Calu3 (cell line): ENCODE measurements at places on chromosomes 1 and 21.
A peak's percentile ranks its signal among the peaks of the same experiment; 100 is the strongest.

- DNase-seq = no peak
Observed at GRCh38 chr1:234526922-234527321, 47.9 kb upstream of the TARBP1 start.

DNA sequence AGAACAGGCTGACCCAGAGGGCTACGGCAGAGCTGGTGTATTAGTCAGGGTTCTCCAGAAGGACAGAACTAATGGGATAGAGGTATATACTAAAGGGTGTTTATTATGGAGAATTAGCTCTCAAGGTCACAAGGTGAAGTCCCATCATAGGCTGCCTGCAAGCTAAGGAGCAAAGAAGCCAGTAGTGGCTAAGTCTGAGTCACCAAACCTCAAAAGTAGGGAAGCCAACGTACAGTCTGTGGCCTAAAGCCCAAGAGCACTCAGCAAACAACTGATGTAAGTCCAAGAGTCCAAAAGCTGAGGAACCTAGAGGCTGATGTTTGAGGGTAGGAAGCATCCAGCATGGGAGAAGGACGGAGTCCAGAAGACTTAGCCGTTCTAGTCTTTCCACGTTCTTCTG, 179.2 kb downstream of the BACH1 start:
- DNase-seq = no peak

GRCh38 chr1:929712-930632, 6.2 kb downstream of the SAMD11 start:
- DNase-seq = no peak

DNA sequence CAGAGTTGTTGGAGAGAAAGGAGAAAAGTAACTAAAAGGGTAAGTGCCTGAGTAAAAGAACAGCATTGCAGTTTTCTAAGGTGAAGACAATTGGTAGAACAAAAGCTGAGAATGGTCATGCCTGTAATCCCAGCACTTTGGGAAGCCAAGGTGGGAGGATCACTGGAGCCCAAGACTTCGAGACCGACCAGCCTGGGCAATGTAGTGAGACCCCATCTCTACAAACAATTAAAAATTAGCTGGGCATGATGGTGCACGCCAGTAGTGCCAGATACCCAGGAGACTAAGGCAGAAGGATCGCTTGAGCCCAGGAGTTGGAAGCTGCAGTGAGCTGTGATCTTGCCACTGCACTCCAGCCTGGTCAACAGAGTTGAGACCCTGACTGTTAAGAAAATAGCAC, 15.2 kb upstream of the PGD start:
- DNase-seq = no peak

DNA sequence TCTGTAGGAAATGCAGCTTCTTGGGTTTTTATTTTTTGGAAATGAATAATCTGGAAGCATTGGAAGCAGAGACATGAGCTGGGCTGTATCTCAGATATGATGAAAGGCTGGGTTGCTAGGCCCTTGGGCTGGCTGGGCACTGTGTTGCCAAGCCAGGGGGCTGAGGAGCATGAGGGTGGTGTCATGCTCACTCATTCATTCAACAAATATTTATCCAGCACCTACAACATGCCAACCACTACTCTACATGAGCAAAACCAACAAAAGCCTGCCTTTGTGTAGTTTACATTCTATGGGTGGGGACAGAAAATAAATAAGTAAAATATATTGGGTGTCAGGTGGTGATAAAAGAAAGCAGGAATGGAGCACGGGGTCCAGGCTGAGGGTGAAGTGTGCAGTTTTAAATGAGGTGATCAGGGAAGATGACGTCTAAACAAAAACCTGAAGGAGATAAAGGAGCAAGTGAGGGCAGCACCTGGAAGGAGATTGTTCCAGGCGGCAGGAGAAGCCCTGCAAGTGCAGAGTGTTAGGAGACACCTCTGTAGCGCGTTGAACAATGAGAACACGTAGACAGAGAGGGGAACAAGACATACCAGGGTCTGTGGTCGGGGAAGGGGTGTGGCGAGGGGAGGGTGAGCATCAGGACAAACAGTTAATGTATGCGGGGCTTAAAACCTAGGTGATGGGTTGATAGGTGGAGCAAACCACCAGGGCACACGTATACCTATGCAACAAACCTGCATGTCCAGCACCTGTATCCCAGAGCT, 10.9 kb downstream of the TAGLN2 start:
- peak; percentile 49 for DNase-seq

GRCh38 chr21:27017246-27017645, 50.4 kb upstream of the ADAMTS5 start:
- DNase-seq = no peak

DNA sequence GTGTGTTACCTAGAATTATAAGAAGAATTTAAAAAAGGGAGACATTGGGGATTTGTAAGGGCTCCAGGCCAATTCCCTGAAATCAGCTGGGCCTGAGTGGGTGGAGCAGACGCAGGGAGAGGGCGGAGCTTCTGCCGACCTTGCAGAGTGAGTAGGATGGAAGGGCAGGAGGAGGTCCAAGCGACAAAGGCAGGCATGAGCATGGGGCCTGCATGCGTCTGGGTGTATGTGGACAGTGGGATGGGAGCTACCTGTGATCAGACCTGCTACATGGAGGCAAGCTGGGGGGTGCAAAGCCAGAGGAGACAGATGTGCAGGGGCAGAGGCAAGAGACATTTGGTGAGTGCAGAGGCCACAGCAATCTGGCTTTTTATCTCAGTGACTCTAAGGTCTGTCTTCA, 105.3 kb upstream of the OLIG2 start:
- DNase-seq = no peak

DNA sequence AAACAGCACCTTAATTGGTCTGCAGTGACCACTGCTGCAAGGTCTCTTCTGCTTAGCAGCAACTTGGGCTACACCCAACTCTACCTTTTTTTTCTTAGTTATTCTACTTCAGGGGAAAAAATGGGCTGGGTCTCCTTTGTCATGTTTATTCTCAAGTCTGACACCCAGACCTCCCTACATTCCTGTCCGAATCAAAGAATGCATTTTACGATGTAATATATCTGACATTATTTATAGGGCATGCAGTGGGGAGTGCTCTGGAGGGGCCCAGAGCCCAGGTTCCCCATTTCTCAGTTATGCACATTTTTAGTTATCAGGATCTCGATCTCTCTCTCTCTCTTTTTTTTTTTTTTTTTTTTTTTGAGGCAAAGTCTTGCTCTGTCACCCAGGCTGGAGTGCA, 50.5 kb downstream of the OPTC start:
- DNase-seq = no peak

- no peak for DNase-seq
Observed at GRCh38 chr1:167330601-167331293, 110.1 kb downstream of the POU2F1 start.

DNA sequence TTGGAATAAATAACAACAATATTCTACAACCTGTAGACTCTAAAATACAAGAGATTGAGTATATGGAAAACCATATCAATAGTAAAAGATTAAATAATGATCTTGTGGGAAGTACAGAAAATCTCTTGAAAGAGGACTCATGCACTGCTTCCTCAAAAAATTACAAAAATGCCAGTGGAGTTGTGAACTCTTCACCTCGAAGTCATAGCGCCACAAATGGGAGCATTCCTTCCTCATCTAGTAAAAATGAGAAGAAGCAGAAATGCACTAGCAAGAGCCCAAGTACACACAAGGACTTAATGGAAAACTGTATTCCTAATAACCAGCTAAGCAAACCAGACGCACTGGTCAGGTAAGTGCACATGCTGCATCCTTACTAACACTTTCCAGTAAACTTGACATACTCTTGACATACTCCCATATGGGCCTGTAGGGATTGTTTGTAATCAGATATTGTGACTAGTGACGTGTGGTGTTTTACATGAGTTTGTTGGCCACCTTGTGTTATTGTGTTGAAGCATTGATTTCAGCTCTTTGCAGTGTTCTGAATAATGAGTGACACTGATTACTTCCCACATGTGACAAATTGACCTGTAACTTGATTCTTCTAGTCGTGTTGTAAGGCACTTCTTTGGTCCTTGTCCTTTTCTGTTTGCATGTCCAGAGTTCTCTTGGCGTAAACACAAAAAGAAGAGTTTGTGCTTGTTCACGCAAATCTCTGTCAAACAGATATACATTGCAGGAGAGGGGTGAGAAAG, 28.0 kb downstream of the MACO1 start:
- DNase-seq = no peak

DNA sequence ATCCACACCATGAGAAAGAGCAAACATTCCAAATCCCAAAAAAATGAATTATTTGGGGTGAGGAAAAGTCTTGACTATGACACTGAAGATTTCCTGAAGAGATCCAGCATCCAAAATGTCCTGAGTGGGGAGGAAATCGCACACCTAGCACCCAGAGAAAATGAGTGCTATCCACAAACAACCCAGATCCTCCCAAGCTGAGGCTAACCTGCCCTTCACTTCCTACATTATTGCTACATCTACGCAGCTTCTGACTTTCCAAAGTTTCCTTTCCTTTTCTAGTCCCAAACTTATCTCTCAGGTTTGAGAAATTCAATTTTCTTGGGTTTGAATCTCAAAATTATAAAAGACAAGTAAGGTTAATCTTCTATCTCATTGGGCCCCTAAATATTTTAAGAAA, 906 bp upstream of the RGS13 start:
- DNase-seq = no peak

- DNase-seq = no peak
Observed at GRCh38 chr1:206582537-206582936, 29.7 kb downstream of the EIF2D start.

- DNase-seq = peak; percentile 59
Observed at GRCh38 chr1:179447489-179447888, 81.7 kb downstream of the AXDND1 start.

- DNase-seq = no peak
Observed at GRCh38 chr21:29235714-29236197, 63.0 kb upstream of the BACH1 start.

DNA sequence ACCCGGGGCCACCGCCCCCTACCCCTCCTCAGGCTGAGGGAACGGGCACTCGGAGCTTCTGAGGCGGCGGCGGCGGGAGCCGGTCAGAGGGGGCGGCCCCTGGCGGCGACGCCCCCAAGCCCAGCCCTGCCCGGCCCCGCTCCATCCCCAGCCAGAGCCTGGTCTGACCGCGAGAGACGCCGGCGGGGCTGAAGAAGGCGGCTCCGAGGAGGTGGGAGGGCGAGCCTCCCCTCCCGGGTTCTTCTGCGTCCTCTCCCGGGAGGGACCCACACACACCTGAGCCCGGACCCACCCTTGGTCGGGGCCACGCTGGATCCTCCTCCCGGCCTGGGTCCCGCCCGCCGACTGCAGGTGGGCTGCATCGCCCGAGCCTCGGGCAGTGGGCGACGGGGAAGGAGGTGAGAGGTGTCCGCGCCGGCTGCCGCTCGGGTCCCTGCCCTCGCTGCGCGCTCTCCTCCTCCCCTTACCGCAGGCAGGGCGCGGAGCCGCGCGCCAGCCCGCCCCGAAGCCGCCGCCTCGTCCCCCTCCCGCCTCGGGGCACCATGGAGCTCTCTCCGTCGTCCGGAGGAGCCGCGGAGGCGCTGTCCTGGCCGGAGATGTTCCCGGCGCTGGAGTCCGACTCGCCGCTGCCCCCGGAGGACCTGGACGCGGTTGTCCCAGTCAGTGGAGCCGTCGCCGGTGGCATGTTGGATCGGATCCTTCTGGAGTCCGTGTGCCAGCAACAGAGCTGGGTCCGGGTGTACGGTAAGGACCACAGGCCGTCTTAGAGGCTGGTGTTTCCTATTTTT, at the start of gene RASAL2:
Gene RASAL2 (plus strand): TSS at position 154 of the 788 bp plus-strand sequence. CDS start 389 bp downstream, at position 543.
- peak; percentile 85 for DNase-seq

DNA sequence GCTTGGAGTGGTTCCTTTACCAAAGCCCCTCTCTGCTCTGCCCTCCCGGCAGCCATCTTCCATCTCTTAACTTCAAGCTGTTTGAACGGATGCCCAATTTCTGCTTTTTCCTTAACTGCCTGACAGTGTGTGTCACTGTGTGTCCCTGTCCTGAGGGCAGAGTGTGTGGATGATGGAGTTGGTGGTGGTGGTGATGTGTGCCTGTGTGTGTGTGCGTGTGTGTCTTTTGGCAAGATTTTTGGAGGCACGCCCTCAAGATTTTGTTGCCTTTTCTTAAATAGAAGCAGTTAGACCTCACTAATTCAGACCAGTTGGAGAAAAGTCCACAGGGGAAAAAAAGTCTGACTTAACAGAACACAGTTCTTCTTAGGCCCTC, 30.3 kb downstream of the SERTAD4 start:
- DNase-seq = no peak

- no peak for DNase-seq
Observed at GRCh38 chr1:47824716-47825115, 172.5 kb downstream of the TRABD2B start.
